ENCODE measurements at places on chromosomes 12 and 14.

DNA sequence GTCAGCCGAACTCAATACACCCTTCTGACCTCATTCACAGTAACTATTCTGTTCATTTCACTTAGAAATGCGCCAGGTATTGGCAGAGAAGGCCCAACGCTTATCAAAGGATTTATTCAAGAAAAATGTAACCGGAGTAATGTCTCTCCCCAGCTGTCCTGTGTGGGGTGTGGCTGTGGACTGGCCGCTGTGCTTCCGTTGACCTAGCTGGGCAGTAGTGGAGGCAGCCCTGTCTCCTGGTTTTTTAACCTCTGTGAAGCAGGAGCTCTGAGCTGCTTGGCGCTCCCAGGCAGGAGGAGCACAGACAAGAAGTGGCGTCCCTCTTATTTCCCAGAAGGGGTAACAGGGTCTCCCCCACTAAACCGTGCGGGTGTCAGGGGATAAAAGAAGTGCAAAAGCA, 85.2 kb downstream of the ESR2 start:
- no peak for DNase-seq

DNA sequence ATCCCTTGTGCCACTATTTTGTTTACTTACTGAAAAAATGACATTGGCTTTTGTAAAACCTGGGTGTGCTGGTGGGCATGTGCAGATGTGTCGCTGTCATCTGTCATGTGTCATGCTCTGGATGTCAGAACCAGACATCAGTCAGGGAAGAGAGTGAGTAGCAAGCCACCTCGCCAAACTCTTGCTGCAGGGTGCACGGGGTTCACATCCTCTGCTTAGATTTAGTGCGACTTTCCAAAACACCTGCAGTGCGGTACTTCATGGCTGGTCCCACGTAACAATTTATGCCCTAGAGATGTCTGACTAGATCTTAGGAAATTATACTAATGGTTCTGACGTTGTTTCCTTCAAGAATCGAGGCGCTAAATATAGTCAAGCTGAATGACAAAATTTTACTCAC, 106.7 kb downstream of the CRADD start:
- DNase-seq, result no peak

DNA sequence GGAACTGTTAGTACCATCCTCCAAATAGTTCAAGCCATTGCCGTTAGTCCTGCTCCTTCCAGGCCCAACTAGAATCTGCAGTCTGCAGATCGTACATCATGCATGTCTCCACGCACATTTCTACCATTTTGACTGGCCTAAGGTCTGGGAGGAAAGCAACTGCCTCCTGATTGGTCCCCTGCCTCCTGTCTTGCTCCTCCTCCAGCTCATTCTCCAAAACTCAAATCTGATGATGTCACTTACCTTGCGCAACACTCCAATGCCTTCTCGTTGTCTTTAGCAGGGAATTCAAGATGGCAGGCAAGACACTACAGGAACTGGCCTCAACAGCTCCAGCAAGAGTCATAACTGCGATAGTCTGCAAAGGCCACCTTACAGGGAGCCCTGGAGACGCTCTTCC, 9.7 kb upstream of the HCAR1 start:
- no peak for DNase-seq

- DNase-seq, result no peak
Measured at GRCh38 chr12:14956905-14957304, 4.5 kb downstream of the ARHGDIB start.

GRCh38 chr14:68669603-68670358, 123.1 kb downstream of the ZFP36L1 start:
- DNase-seq, result peak; percentile 7

DNA sequence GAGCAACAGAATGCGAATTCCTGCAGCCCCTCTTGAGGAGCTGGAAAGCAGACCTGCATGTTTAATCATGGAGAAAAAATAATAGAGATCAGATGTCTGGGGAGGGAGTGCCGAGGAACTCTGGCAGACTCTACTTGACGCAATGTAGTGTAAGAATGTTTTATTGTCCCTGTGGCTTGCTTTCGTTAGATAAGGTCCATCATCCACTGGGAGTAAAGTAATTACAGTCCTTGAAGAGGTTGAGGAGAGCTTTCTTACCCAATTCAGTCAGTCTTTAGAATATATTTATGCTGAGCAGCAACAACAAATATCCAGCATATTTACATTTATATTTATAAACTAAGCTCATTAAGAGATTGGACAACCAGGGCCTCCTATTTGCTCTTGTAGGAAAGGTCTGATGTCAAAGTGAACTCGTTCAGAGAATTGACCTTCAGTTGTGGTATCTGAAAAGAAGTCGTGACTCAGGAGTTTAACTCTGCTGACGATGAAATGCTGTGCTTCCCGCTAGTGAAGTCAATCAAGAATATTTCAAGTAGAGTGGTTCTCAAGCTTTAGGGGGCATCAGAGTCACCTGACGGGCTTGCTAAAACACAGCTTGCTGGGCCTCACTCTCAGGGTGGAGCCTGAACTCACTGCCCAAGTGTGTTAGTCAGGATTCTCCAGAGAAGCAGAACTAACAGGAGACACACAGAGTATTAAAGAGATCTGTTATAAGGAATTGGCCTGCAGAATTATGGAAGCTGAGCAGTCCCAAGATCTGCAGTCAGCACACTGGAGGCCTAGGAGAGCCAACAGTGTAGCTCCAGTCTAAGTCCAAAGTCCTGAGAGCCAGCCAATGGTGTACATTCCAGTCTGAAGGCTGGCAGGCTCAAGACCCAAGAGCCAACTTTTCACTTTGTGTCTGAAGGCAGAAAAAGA, 139.3 kb upstream of the LMNTD1 start:
- DNase-seq, result no peak

DNA sequence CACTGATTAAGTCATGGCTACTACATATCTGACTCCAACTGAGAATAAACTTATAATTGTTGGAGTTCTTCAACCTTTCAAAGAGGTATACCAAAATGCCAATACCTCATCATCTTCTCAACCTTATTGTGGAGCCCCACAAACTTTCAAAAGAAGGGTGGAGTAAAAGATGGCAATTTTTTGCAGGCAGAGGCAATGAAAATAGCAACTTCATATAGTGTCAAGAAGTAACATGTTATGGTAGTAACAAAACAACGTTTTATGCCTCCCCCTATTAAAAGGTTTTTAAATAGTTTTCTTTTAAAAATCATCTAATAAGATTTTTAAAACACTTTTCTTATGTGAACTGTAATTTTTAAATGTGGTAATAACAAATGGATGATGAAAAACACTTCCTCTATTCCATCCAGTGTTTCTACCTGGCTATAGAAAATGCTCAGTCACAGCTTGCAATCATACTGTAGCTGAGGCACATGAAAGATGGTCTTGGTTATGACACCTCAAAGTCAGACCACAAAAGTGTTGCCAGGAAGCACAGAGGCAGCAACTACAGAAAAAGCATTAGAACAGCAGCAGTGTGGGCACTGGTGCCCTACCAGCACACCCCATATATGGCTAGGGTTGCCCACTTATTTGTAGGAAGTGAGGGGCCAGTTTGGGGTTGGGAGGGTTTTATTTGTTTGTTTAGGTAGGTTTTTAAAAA, 7.0 kb downstream of the PPP1R12A start:
- DNase-seq, result no peak

DNA sequence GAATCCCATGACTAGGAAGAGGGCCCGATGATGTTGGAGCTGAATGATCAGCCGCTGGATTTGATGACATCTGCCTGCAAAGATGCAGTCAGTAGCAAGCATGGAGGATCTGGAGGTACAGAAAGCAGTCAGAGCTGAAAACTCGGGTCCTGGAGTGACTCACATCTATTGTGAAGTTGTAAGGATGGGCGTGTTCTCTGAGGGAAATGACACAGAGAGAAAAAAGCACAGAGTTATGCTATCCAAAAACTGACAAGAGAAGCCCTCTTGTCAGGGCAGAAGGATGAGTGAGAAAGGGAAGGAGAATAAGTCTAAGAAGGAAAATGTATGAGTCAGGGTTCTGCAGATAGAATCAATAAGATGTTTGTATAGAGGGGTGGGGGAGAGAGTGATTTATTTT, 380.4 kb upstream of the CCDC196 start:
- no peak for DNase-seq

GRCh38 chr14:63205044-63205575, 867 bp downstream of the RHOJ start:
- no peak for DNase-seq

- DNase-seq, result no peak
Measured at GRCh38 chr12:125544960-125545359, 479.7 kb downstream of the AACS start.

- DNase-seq, result no peak
Measured at GRCh38 chr14:58598028-58598803, 39.5 kb upstream of the DACT1 start.

- no peak for DNase-seq
Measured at GRCh38 chr12:121297435-121297991, 1.0 kb upstream of the CAMKK2 start.

GRCh38 chr14:102795060-102795925, 18.0 kb downstream of the TRAF3 start:
- no peak for DNase-seq

- DNase-seq, result no peak
Measured at GRCh38 chr14:76830556-76830955, 4.3 kb downstream of the LRRC74A start.

DNA sequence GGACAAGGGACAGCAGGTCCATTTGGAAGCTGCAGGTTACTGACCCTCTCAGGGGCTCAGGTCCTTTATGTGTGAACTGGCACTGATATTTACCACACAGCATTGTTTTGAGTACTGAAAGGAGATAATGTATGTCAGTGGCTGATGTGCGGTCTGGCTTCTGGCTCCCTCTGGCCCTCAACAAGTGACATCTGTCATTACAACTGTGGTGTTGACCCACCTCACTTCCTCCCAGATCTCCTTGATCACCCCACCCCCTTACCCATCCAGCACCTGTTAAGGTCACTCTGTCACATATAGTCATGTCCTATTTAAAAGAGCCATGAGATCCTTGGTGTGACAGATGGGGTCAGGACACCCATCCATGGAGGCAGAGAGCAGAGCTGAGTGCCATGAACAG, 22.7 kb upstream of the PRIMA1 start:
- no peak for DNase-seq

- DNase-seq, result no peak
Measured at GRCh38 chr12:88665071-88665470, 84.8 kb upstream of the KITLG start.

DNA sequence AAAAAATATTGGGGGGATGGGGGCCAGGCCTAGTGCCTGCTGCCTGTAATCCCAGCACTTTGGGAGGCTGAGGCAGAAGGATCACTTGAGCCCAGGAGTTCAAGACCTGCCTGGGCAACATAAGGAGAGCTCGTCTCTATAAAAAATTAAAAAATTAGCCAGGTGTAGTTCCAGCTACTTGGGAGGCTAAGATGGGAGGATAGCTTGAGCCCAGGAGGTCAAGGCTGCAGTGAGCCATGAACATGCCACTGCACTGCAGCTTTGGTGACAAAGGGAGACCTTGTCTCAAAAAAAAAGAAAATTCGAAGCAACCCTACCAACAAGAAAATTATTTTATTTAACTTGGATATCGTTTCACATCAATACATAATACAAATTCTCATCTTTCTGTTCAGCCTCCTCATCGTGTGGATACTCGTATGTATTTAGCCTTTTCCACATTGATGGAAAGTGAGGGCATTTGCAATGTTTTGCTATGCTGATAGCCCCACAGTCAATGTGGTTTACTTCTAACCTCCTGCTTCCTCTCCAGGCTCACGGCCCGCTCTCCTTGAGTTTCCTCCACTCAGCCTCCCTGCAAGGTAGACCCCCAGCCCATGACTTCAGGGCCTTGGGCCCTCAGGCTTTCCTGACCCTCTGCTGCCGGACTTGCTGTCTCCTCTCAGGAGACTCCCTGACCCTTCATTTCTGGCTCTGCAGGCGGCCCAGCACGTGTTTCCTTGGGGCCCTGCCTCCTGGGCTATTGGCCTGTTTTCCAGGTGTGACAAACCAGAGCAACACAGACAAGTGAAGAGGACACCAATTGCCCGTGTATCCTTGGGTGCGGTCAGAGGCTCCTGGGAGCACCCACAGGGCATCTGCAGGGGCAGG, 54.8 kb downstream of the NFKBIA start:
- DNase-seq, result no peak

DNA sequence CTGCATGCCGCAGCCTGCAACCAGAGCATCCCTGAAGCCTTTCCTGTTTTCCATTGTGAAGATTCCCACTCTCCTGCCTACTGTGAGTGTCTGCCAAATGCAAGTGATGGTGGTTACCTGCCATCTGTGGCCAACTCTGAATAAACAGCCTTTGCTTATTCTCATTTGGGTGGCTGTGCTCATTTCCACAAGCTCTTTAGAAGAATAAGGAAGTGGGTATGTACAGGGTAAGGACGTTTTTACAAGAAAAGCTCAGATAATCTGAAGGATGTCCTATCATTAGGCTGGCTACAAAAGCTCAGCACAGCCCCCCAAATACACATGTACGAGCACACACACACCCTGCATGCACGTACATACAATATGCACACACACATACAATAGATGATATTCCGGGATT, 7.3 kb upstream of the RNASE1 start:
- DNase-seq, result no peak

DNA sequence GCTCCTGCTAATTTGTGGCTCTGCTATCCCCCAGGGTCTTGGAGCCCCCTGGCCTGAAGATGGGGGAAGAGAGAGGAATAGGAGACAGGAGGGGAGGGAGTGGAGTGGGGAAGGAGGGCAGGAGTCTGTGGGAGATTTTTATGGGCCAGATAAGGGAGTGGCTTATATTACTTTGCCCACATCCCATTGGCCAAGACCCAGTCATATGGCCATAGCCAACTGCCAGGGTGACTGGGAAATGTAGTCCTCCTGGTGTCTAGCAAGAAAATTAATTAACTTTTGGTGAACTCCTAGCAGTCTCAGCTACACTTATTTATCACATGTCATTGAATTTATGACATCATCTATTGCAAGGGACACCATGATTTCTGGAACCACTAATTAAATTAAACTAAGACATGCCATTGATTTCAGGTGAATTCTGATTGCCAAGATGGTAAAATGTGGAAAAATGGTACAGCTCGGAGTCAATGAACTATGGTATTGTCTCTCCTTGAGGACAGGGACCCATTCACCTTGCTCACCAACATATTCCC, 50.3 kb downstream of the ESRRB start:
- no peak for DNase-seq

GRCh38 chr14:82388488-82388887, 854.8 kb upstream of the SEL1L start:
- no peak for DNase-seq

All from ovary (tissue), 10 donors.